Liver (tissue), 10 donors: ENCODE measurements at places on chromosomes 12 and 14.

GRCh38 chr12:39672976-39673375 is 53.4 kb upstream of the ABCD2 start:
- no peak for DNase-seq

DNA sequence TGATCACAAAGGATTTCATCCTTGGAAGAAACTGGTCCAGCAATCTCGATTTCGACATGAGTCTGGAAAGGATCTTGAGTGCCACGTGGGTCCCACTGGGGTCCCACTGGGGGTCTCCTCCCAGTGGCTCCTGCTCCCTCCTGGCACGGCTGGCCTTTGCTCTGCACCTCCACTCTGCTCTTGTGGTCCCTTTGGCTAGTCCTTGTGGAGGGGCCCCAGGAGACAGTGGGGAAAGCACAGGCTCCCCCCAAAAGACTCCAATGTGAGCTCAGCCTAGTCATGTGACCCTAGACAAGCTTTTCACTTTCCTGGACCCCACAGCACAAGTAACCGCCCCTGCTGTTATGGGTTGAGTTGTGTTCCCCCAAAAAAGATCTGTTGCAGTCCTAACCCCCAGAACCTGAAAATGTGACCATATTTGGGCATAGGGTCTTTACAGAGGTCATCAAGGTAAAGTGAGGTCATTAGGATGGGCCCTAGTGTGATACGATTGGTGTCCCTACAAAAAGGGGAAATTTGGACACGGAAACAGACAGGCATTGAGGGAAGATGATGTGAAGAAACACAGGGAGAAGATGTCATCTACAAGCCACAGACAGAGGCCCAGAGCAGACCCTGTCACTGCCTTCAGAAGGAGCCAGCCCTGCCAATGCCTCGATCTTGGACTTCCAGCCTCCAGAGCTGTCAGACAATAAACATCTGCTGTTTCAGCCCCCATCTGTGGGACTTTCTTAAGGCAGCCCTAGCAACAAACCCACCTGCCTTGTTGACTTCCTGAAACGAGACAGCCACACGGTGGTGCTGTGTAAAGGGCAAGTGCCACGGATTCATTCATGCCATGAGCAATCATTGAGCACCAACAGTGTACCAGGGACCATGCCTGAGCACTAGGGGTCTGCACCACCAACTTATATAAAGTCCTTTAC is 23.8 kb upstream of the PPP2R5C start:
- no peak for DNase-seq

DNA sequence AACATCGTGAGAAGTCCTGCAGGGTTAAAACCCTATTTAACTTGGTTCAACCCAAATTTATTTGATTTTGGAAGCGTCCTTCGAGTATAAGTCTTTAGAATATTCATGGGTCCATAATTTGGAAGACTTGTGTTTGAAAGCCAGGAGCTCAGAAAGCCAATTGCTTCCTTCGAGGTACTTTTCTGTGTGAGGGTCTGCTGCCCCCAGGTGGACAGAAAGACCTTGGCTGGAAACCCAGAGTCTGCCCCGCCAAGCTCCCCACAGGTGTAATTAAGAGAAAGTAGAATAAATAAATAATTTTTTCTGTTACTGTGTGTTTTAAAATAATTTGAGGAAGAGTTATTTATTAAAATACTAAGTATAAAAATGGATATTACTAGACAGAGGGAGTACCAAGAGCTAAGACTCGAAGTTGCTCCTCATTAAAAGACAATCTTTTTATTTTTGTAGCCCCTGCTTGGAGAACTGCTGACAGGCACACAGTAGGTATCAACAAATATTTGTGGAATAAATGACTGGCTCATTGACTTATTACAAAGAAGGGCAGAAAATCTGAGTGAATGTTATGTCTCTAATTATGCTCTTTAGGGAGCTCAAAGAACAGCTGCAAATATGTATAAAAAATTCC is 105.8 kb downstream of the PAH start:
- peak; percentile 37 for DNase-seq

DNA sequence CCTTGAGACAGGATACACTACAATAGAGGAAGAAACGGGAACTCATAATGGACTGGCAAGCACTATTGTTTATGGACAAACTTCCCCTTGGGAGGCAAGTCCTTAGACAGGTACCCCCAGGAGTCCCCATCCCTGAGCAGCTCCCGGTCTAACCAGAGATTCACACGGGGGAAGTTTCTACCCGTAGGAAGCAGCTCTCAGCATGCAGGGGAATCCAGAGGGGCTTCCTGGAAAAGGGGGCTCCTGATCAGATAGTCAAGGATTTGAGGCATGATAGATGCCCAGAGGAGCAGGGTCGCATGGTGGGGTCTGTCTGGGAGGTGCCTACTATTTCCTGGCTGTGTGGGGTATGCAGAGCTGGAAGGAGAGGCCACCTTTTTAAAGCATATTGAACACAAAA is 282.4 kb upstream of the RTL1 start:
- no peak for DNase-seq

- no peak for DNase-seq
These were observed 776 bp downstream of the RDH5 start for GRCh38 chr12:55720894-55721444.

GRCh38 chr14:55556929-55557623 is 22.9 kb upstream of the KTN1 start:
- no peak for DNase-seq

DNA sequence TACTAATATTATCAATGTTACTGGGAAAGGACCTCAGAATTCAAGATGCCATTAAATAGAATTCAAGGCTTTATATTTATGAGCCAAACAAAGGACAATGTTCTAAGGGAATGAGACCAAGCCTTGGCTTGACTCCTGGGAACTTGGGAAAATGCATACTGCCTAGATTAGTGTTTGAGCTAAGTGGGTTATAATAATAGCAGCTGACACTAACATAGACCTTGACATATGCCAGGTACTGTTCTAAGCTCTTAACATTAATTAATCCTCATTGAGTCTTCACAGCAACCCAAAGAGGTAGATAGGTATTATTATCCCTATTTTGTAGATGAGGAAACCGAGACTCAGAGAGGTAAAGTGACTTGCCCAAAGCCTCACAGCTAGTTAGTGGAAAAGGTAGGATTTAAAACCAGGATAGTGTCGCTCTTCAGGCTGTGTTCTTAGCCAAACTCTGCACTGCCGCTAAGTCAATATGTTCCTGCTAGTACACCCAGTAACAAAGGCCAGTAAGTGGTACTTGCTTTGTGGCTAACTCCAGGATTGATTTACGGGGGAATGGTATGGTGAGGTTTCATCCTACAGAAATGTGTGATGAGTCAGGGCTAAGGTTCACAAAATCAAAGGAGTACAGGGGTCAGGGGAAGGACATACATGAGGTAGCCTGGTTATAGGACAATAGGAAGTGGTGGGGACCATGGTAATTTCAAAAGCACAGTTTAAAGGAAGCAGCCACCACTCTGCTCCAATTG is 35.8 kb upstream of the PRKAB1 start:
- DNase-seq, result no peak

DNA sequence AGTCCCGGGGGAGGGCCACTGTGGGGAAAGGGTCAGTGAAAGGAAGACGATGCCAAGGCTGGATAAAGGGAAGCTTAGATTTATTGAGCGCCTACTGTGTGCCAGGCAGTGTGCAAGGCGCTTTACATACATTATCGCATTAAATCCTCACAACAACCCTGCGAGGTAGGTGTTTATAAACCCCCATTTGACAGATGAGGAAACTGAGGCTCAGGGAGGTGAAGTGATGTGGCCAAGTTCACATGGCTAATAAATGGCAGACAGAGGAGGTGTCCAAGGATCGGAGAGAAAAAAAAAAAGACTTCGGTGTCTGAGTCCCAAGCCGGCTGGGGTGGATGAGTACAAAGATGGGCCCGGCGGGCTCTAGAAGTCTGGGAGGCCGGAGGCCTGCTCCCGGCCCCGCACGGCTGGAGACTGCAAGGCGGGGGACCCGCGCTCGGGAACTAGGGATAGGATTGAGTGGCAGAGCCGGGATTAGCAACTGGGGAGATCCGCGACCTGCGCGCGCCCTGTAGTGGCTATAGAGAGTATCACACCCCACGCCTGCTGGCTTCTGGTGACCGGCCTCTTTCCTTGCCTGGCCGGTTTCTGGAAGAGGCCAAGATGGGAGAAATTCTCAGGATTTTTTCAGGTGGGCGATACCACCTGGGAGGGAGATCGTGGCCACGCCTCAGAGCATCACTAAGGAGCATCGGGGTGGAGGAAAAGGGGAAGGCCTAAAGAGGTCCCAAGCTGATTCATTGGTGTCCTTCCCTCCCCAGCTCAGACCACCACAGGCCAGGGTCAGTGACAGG is 3.9 kb downstream of the DDN start:
- DNase-seq, result peak; percentile 63

- DNase-seq, result no peak
These were observed 26.3 kb upstream of the CISTR start for GRCh38 chr12:53777936-53778644.

DNA sequence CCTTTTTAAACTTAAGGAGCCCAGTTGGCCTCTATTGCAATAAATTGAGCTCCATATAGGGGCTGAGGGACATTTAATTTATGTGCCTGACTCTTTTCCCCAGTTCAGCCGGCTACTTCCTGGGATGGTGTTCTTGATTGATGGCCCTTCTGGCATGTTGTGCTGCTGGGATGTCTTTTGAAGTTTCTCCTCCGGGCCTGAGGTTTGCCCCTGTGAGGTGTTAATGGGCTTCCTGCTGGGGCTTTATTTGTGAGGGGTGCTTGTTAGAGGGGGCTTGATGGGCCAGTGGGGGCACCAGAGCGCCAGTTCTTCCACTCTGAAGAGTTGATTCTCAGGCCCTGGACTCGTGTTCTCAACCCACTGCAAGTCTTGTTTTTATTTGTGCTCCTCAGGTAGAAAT is 69.6 kb downstream of the CHST11 start:
- no peak for DNase-seq

DNA sequence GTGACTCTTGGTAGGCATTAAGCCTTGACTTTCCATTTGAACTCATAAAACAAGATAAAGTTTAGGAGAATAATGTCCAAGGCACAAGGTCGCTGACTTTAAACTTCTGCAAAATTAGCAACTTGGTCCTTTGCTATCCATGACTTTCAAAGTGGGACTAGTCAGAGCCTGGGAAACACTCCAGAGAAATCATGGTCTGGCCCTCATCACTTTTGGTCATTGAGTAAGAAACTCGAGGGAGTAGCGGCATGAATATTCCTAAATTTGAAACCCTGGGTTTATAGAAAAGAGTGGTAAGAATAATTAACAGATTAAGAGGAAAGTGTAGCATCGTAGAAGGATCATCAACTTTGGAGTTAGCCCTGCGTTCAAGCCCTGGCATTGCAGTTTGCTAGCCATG is 16.9 kb upstream of the APPL2 start:
- no peak for DNase-seq

GRCh38 chr12:124172636-124173035 is 122.3 kb upstream of the RFLNA start:
- no peak for DNase-seq

DNA sequence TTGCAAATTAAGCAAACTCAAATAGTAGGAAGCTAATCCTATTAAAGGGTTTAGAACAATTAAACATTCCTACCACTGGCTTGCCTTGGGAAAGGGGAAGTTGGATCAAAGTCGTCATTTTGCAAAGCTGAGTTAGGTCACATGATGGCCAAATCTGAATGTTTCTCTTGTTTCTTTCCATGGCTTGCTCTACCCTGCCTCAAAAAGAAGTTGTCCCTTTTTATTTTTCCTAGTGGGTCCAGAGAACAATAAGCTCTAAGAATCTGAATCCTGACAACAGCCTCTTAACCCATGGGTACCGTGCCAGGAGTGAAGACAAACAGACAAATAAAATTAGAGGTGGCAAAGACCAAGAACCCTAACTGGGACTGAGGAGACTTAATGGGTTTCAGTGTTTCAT is 26.2 kb upstream of the NPFF start:
- DNase-seq, result no peak
